ENCODE measurements at places on chromosomes 12 and 14. TPM values are rescaled to one million over a fixed set of nuclear protein-coding genes. Genes with fewer than 3 reads are reported as not detected.

DNA sequence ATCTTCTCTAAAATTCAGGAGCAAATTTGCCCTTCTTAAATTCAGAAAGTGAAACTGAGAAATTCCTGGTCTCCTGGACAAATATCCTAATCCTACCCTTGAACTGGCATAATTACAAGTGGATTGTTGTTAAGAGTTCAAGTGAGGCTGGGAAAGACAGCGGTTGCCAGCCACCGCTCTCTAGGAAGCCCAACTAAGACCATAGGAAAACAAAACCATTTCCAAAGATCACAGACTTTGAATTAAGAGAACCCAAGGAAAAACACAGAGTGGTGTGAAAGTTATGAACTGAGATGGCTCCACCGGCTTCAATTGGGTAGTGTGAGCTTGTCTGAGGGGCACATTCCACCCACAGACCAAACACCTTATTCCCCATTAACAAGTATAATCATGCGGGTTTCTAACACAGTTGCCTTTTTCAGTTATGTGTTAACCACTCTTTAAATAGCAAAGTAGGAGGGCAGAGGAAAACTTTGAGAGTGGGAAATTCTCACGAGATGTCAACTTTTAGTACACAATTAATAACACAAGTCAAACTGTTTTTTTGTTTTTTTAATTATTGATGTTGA lies 1628.8 kb upstream of the SEL1L start:
- no peak for DNase-seq

BEGAIN gene
- 1.8 TPM for total RNA-seq

- no peak for DNase-seq
These were observed 110.8 kb downstream of the DAD1 start for GRCh38 chr14:22478247-22478646.

CCDC197 gene
- not detected for total RNA-seq

DNA sequence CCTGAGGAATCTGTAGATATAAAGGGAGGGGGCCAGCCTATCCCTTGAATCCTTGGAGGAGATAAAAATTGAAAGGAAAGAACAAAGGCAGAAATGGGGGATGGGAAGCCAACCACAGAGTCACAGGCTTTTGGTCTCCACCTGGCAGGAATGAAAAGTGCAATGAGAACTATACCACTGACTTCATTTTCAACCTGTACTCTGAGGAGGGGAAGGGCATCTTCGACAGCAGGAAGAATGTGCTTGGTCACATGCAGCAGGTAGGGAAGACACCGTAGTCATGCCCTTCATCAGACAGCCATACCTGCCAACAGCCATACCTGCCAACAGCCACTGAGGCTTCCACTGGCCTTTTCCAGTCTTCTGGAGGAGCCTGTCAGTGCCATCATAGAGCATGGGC lies 13.4 kb downstream of the ASB8 start:
- DNase-seq = no peak

LHX5 gene
- total RNA-seq = not detected

AMDHD1 gene
- not detected for total RNA-seq

- DNase-seq = no peak
These were observed 19.7 kb downstream of the ELK3 start for GRCh38 chr12:96213869-96214268.

DNA sequence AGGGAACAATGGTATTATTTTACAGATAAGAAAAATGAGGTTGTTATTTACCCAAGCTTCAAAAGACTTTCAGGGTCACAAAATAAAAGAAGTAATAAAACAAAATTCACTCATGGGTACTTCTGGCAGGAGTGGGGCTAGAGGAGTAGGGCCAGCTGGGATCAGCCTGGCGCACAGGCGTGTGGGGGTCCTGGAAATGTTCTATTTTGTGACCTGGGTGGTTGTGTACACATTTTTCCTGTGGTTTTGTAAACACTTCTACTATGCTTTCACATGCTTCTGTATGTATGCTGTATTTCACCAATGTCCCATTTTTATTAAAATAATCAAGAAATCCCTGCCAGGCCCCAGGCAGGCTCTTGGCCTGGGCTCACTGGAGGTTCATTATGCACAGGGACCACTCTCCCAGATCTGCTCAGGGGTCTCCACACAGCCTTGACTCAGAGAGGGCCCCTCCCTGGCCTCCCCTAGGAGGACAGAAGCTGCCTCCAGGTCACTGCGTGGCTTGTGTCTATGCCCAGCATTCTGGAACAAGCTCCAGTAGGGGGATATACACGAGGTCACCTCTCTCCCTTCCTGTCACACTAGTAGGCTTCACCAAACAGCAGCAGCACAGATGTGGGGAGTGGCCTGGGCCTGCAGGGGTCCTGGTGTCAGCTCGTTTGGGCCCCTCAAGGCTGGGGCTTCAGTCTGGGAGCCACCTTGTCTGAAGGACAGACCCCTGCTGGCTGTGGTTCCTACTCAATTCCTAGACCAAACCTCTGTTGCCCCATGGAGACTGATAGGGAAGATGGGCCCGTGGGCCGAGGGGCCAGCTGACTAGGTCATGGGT lies 37.8 kb downstream of the ANAPC7 start:
- DNase-seq = no peak

GRCh38 chr12:42143452-42144157 lies 1.1 kb downstream of the GXYLT1 start:
- DNase-seq = no peak

- no peak for DNase-seq
These were observed 416.5 kb downstream of the NELL2 start for GRCh38 chr12:44459569-44459968.

DNA sequence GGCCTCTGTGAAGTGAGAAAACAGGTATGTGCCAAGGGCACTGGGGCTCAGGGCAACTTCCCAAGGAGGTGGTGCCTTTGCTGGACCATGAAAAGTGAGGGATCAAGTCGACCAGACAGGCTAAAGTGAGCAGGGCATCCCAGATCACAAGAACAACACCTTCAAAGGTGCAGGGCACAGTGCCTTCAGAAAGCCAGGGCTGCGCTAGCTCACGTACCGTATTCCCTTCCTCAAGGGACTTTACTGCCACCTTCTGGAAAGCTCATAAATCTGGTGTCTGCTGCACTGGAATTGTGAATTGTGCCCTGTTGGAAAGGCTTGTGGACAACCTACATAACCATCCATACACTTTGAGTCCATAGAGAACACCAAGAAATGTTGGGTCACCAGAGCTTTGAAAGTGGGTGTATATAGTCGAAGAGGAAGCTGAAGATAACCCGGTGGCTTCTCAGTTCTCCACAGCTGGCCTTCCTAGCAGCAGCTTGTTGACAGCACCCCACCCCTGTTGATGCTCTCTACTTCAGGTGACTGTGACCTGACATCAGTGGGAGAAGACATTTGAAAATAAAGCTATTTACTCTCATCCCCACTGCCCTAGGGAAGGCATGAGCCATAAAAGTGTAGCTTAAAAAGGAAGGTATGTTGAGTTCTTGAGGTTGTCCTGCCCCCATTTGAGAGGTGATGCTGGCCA lies 24.5 kb downstream of the FIGNL2 start:
- no peak for DNase-seq

CIROP gene
- total RNA-seq = not detected

DNA sequence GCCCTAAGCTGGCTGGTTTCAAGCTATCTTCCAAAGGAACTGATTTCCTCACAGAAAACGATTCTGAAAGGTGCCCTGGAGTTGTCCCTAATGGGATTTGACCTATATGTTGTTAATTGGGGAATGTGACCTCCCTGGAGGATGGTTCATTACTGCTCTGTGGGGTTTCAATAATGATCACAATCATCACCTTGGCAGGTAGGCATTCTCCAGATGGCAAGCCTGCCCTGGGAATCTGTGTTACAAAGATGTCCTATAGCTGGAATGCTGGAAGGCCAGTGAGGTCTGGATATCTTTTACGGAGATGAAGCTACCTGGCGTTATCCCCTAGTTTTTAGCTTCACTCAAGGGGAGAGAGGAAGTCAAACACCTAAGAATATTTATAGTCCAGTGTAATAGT lies 167.6 kb downstream of the TTC8 start:
- no peak for DNase-seq

REM2 gene
- total RNA-seq = 2.4 TPM

- DNase-seq = no peak
These were observed 122.2 kb downstream of the PDZRN4 start for GRCh38 chr12:41310367-41310766.

DNA sequence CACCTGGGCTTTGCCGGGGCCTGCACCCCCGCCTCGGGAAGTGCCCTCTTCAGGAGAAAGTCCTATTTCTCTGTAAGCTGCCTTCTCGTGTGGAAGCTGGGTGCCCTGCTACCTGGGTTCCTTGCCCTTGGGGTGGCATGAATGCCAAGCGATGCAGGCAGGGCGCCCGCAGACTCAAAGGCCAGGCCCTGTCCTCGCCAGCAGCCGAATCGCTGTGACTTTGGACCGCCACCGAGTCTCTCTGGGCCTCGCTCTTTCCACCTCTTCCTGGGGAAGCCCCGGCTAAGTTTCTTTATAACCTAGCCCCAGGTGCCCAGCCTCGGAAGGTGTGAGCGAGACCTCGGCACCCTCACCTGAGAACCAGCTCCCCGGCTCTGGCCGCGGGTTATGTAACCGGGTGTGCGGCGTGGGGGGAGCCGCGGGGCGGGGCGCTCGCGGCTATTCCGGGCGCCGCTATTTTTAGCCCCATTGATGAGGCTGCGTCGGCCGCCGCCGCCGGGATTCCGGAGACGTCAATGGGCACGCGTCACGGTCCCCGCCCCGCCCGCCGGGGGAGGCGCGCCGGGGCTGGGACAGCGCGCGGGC lies 14.6 kb upstream of the NR4A1 start:
- peak; percentile 83 for DNase-seq

GRCh38 chr12:1325666-1326065 lies 268.7 kb downstream of the FBXL14 start:
- DNase-seq = no peak

GRCh38 chr14:47485421-47485820 lies 190.0 kb downstream of the MDGA2 start:
- DNase-seq = no peak
